ENCODE measurements at places on chromosomes 2 and 18.

- DNase-seq: no peak
These were observed 421.3 kb upstream of the NXPH2 start for GRCh38 chr2:139201516-139201915.

DNA sequence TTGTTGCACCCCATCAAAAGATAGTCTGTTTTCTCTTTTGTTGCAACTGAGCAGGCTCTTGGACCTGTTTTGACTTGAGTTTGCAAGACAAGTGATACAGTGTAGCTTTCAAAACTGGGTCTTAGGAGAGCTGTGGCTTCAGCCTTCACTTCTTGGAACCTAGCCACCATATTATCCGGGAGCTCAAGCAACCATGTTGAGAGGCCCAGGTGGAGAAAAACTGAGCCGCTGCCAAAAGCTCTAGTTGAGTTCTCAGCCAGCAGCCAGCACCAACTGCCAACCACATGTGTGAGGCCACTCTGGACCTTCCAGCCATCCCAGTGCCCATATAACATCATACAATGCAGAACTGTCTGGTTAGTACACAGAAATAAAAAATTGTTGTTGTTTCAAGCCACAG is 5.4 kb downstream of the CACNB4 start:
- DNase-seq: no peak

DNA sequence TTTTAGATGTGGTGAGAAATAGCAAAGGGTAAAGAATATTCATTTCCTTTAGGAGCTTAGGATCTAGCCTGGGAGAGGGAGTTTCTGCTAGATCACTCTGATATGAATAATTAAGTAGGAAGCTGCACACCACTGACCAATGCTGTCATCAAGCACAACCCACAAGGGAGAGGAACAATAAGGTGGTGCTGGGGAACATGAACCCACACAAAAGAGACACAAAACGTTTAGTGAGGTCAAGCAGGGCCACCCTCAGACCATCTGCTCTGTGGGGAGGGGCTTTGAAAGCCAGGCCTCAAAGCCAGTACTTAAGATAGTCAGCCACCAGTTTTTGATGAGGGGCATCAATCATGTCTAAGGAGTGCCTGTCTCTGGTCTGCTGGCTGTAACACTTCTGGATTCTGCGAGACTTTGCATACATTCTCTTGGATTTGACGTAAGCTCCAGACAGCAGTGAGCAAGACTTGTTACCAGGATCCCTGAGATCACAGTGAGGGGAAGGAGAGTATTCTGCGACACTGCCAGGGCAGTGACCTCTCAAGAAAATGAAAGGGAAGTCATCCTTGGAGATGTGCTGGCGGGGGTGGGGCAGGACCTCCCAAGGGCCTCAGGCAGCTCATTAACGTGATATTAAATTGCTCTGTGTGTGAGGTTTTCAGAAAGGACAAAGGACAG is 127.0 kb downstream of the CCBE1 start:
- DNase-seq: no peak

DNA sequence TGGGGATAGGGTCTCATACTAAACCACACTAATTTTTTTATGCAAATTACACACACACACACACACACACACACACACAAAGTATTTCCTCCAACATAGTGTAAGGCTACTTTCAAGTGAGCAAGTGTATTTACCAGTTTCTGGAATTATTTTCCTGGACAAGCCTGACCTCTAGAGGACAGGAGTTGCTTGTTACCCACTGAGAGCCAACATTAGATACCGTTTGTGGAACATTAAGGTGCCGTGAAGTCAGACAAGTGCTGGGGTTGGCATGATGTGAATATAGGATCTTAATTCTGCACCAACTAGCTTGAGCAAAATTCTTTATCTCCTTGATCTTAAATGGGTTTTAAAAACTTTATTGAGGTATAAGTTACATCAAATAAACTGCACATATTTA is 39.3 kb upstream of the SERPINB2 start:
- peak; percentile 59 for DNase-seq

GRCh38 chr2:38077431-38077769 is 1.4 kb upstream of the CYP1B1 start:
- no peak for DNase-seq

- DNase-seq: no peak
These were observed 9.4 kb upstream of the GNLY start for GRCh38 chr2:85684806-85685205.

DNA sequence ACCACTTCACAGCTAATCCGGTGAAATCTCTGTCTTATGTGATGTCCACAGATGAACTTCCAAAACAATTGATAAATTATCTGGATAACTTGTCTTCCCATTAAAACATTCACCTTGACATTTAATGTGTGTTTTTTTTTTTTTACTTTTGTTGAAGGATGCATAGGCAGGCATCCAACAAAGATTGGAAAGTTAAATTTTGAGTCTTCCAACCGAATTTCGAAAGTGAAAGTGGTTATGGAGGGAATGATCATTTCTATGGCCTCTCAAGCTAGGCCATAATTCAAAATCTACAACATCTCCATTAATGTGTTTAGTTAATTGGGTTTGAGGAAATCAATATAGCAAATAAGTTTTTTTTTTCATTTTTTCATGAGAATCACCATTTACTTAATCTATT is 1495.5 kb upstream of the ACVR2A start:
- no peak for DNase-seq

DNA sequence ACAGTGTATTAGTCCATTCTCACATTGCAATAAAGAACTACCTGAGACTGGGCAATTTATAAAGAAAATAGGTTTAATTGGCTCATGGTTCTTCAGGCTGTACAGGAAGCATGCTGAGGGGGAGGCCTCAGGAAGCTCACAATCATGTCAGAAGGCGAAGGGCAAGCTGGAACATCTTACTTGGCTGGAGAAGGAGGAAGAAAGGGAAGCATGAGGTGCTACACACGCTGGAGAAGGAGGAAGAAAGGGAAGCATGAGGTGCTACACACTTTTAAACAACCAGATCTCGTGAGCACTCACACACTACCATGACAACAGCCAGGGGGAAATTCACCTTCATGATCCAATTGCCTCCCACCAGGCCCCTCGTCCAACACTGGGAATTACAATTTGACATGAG is 95.3 kb upstream of the FAM110C start:
- no peak for DNase-seq

DNA sequence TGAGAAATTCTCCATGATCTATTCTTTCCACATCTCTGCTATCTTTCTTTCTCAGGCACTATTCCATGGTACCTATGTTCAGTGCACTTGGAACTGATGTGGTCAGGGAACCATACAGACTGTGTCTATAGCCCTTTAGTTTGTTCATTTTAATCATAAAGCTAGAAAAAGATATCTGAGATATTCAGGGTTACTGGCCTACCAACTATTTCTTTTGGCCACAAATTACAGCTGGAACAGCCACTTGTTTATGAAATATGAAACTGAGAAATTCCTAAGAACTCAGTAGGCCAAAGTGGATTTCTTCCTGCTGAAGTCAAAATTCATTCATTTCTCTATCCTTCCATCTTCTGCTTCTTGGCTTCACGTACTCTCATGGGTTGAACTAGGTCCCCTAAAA is 22.8 kb upstream of the LYPD1 start:
- no peak for DNase-seq

- no peak for DNase-seq
These were observed 121.6 kb downstream of the MTCL1 start for GRCh38 chr18:8826971-8827370.

DNA sequence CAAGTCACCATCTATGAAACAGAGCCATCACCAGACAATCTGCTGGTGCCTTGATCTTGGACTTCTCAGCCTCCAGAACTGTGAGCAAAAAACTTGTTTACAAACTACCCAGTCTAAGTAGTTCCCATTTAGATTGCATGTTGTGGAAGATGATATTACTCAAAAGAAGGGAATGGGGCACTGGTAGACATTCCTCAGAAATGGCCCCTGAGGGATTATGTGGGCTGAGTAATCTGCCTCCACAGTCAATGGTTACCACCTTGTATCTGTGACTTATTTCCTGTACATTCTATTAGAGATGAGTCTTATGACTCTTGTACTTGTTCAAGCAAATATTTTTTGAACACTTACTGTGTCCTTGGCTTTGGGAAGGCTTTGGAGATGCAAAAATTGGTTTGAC is 160.4 kb downstream of the NUP35 start:
- DNase-seq: no peak

- no peak for DNase-seq
These were observed 60.3 kb downstream of the RTP5 start for GRCh38 chr2:241929551-241930490.

GRCh38 chr2:20643826-20644225 is 7.1 kb downstream of the HS1BP3 start:
- DNase-seq: no peak

DNA sequence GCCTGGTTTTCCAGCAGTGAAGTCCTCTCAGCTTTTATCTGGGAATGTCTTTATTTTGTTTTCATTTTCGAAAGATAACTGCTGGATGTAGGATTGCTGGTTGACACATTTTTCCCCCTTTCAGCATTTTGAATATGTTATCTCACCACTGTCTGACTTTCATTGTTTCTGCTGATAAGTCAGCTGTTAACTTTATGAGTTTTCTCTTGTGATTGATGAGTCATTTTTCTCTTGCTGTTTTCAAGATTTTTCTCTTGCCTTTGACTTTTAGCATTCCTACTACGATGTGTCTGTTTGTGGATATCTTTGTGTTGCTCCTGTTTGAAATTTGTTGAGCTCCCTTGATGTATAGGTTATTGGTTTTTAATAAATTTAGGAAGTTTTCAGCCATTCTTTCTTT is 85.5 kb downstream of the AGPS start:
- no peak for DNase-seq

- DNase-seq: no peak
These were observed 4.6 kb upstream of the CLK1 start for GRCh38 chr2:200869014-200869413.

- no peak for DNase-seq
These were observed 44.3 kb downstream of the MFSD6 start for GRCh38 chr2:190452433-190452832.

Measured in D341Med (cell line).